Mammary epithelial cell (primary cell): ENCODE measurements at places on chromosomes 5 and 9. TPM values are rescaled to one million over a fixed set of nuclear protein-coding genes. Genes with fewer than 3 reads are reported as not detected.

DNA sequence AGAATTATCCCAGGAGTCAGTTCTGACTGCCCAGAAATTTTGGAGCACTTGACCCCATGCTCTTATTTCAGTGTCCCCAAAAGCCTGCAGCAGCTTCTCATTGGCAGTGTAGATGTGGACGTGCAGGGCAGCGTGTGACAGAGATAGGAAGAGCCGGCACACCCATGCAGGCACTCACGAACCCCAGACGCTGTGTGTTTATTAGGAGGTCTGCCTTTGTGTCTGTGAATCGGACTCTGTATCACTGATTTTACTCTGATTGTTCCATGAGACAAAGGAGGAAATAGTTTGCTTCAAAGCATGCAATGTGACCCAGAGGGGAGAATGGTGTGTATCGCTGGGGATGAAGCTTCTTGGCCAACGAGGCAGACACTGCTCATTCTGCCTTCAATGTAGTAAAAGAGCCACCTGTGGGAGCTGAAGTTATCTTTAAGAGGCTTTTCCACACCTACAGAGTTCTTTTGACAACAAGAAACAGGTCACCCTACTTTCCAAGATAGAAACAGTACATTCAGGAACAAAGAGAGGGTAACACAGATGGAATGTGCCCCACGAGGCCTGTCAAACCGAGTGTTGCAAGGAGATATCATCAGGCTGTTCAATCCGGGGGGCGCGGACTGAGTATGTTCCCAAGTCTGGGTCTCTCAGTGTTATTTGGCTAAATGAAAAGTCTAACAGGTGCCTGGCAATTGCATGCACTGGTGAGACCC lies 224.0 kb downstream of the NTRK2 start:
- DNase-seq, result no peak

GRCh38 chr9:90787771-90788460 lies 13.7 kb upstream of the SYK start:
- DNase-seq, result no peak

DNA sequence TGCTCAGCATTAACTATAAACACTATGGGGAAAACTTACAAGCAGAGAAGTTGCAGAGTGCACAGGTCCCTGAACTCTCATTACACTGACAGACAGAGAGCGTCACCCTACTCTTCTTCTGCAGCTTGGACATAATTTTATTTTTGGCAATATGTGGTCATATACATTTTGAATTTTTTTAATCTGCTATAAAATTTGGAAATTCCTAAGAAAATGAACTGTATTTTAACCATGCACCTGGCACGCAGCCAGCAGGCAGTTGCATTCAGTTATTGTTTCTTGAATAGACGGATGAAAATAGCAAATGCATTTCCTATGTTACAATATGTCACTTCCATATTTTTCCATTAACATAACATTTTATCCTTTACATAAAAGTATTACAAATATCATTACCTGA lies 100.2 kb downstream of the SLC25A46 start:
- no peak for DNase-seq

- DNase-seq, result no peak
These were observed 50.9 kb downstream of the PLPP1 start for GRCh38 chr5:55483885-55484284.

DNA sequence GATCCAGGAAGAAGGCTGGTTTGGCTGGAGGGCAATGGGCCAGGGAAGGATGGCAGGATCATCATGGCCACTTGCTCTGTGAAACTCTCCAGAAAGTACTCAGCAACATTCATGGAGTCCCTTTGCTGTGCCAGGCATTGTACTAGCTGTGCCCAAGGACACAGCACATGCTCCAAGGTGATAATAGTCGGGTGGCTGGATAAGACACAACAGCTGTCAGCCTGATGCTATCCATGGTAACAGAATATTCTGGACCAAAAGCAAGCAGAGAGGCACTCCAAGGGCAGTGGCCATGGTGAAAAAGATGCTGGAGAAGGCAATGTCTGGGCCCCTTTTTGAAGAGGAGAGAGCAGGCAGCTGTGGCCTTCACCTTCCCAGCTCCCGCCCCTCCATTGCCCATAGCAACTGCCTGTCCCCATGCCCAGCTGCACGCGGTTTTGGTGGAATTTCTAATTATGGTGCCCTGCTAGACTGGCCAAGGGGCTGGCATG lies 113.8 kb upstream of the CPEB4 start:
- DNase-seq, result no peak

DNA sequence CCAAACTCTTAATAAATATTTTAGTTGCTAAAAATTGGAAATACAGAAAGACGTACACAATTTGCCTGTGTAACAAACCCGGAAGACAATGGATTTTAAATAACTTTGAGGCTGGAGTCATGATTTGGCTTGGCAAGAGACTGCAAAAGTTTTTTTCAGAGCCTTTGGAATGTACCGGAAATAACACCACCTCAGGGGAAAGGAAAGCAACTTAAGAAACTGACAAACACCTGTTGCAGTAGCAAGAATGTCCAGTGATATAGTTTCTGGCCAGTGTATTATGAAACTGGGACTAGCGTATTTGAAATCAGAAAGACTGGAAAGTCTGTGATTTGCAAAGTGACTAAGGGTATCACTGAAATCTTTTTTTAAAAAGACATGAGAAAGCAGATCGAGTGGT lies 842 bp downstream of the MUSK start:
- peak; percentile 32 for DNase-seq

GRCh38 chr9:109315480-109316206 lies 5.2 kb downstream of the EPB41L4B start:
- no peak for DNase-seq

GRCh38 chr5:67542479-67542878 lies 345.9 kb upstream of the CD180 start:
- DNase-seq, result no peak

DNA sequence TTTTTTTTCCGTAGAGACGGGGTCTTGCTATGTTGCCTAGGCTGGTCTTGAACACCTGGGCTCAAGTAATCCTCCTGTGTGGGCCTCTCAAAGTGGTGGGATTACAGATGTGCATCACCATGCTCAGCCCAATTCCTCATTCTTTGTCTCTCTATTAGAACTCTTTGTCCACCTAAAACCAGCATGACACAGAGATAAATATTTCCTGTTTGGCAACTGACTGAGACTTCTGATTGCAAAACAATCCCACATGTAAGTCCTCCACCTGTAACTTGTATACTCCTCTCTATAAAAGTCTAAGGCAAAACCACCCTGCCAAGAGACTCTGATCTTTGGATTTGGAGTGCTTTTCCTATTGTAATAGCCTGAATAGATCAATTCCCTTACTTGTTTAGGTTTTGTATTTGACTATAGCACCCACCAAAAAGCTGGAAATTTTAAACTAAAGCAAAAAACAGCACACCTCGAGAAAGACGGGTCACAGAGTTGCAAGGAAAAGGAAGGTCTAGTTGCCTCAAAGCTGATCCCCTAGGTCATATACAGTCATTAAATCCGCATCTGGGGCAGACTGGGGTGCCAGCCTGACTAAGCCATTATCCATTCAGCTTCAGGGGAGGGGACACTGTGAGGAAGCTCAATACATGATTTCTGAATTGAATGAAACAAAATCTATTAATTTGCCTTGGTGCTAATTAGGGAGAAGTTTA lies 13.5 kb upstream of the KIF27 start:
- DNase-seq, result peak; percentile 83

DNA sequence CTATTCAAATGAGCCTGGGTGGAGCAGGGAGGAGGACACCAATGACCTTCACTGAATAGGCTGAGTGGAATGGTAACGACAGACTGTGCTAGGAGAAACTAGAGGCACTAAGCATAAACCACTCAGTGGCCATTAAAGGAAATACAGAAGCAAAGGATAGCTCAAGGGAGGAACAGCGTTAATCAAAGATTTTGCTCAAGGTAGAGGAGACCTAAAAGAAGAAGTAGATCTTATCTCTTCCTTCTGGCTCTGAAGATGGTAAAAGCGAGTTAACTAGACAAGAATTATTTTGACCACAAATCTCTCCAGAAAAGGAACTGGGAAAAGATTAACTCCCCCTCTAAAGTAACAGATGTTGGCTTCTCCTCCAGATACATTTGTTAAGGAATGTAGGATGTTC lies 299.6 kb downstream of the EPB41L4A start:
- DNase-seq, result no peak

DNA sequence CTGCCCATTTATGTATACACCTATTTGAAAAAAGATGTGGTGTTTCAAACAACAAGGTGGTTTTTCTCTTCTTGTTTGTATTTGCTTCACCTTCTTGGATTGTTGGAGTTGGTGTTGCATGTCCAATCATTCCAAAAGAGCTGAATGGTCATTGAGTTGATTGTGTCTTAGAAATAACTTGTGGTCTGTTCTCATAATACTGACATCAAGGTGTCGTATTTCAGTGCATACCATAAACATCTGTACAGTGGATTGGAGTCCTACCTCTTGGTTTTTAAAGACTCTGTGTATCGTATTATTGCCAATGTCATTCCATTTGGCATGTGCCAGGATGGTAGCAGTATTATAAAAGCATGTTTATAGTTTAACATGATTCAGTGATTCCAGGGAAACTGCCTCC lies 73.2 kb downstream of the TRIO start:
- DNase-seq, result no peak

- no peak for DNase-seq
These were observed 17.4 kb downstream of the ANKS6 start for GRCh38 chr9:98778711-98779530.

- DNase-seq, result peak; percentile 88
These were observed 260.3 kb upstream of the KLF4 start for GRCh38 chr9:107749787-107750444.

DNA sequence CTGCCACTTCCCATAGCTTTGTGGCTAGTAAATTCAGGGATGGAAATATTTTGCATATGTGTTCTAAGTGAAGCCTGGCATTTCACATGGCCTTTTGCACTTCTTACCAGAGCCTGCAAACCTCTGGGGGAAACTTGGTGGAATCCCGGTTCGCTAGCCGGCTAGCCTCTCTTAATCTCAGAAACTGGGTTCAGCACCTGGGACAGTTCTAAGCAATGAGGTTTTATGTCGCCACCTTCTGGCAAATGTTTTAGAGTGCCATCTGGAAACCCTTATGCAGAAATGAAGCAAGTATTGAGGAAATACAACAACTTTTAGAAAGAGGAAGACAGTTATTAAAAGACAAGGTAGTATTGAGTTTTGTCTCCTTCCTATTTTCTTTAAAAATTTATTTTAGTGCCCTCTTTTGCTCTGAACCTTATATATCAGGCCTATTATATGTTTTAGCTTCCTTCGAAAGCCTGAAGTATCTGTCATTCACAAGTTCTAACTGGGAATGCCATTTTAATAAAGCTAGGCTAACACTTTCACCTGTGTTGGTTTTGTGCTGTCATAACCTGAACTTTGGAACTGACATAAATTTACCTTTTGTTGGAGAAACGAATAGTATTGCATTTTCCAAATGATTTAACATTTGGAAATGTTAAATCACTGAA lies 963 bp upstream of the HTR1A start:
- DNase-seq, result peak; percentile 53

GRCh38 chr5:80168388-80169028 lies 87.3 kb downstream of the SERINC5 start:
- DNase-seq, result no peak

GRCh38 chr5:32388432-32389129 lies 56.0 kb downstream of the ZFR start:
- DNase-seq, result peak; percentile 8

DNA sequence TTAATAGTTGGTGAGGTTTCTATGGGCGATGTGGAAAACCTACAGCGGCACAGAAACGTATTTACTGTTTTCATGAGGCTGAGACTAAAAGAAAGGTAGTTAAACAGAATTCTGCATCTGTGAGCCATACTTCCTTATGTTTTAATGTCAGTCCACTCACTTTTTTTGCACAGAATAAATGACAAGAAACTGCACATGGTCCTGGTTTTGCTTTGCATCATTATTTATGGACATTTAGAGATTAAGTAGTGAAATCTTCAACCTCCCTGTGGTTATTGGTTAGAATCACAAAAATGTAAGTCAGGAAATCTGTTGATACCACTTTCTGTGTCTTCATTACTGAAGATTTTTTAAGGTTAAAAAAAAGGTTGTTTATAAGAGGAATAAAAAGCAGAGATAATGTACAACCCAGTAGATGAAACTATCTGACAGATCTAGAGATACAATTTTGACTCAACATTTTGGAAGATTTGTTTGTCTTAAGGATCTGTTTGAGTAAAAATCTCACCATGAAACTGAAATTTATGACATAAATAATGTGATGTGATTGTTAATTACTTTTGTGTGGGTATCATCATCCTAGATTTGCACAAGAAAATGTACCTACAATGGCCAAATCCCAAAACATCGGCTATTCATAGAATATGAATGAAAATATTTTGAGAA lies 2.4 kb downstream of the PRR16 start:
- DNase-seq, result no peak

DNA sequence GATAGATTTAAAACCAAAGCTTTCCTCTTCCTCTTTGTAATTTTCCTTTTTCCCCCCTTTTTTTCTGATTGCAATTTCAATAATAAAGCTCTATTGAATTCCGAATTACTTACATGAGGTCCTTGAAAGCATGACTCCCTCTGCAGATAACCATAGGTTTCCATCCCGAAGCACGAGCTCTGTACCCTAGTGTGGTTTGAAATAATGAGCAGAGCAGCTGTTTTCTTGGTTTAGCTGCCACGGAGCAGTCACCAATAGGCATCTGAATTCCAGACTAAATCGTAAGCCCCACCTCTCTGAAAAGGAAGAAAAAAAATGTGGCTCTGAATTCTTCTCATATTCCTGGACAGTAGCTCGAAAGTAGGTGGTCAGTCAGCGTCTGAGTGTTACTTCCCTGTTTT lies 18.5 kb upstream of the GNE start:
- DNase-seq, result peak; percentile 37

DNA sequence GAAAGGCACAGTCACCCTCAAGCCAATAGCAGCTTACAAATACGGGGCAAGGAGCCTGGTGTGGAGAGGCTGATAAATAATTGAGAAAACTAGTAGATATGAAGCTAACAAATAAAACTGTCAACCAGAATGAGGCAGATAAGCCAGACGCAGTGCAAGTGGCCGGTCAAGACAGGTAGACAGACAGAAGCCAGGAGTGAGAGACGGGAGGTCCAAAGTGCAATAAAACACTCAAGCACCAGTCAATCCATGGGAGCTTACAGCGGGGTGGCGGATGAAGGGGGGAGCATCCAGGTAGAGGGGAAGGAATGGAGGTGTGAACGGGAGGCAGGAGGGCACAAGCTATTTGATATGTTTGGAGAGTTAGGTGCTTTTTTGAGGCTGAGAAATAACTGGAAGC lies 193.1 kb downstream of the FOXD4L6 start:
- DNase-seq, result no peak

DNA sequence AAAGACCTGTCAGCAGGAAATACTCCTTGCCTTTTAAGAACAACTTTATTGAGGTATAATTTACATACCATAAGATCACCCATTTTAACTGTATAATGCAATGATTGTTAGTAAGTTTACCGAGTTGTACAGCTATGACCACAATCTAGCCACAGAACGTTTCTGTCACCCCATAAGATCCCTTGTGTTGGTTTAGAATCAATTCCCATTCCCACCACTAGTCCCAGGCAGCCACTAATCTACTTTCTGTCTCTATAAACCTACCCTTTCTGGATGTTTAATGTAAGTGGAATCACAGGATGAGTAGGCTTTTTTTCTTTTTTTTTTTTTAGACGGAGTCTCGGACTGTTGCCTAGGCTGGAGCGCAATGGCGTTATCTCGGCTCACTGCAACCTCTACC lies 4.4 kb downstream of the GPR107 start:
- no peak for DNase-seq

The PANK3 gene
- total RNA-seq, result 69.7 TPM

The IFNA2 gene
- not detected in 2 replicates for total RNA-seq

The SLC4A9 gene
- 0.54 and 0.61 TPM in 2 replicates for total RNA-seq

The ANKDD1B gene
- total RNA-seq, result 1.5 TPM

The NPDC1 gene
- total RNA-seq, result 86.8 and 96.6 TPM in 2 replicates

The TRMO gene
- total RNA-seq, result 6.9 and 7.6 TPM in 2 replicates

The LCP2 gene
- not detected for total RNA-seq

The PCDHB3 gene
- 1.0 TPM for total RNA-seq

The SYK gene
- 10.6 and 12.4 TPM in 2 replicates for total RNA-seq
